ENCODE measurements at places on chromosomes 11 and 22. TPM values are rescaled to one million over a fixed set of nuclear protein-coding genes. Genes with fewer than 3 reads are reported as not detected.

DNA sequence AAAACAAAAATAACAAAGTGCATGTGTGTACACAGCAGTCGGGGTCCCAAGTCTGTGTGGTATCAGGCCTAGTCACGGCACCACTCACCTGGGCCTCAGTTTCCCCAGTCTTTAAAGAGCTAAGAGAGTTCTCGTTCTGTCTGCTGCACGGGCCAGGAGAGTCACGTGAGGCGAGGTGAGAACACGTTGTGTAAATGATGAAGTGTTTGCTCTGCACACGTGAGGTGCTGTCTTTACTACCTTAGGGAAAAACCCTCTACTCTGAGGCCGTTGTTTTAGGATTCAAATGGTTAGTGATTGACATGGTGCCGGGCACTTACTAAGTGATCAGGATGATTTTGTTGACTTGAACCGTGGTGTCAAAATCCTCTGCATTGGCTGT, 86.5 kb upstream of the PPARA start:
- no peak for DNase-seq

DNA sequence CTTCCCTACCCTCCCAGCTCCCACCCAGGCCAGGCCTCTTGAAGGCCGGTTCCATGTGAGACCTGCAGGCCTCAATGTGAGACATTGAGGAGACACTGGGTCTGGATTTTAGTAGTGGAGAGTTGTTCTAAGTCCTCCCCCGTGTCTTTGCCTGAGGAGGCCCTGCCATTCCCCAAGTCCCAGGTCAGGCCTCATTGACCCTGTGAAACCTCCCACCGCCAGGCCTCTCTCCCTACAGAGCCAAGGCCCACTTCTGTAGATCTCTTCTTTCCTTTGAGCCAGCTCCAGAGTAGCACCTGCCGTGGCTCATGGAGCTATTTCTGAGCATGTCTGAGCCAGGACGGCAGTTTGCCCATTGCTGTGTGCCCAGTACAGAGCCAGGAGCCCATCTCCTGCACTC, 1419.6 kb downstream of the TBC1D22A start:
- DNase-seq: no peak

GRCh38 chr11:111642542-111642941, 40.3 kb downstream of the SIK2 start:
- no peak for DNase-seq

- DNase-seq: no peak
These were observed 1.3 kb upstream of the SLC39A13 start for GRCh38 chr11:47406896-47407745.

GRCh38 chr22:44276041-44276440, 36.7 kb downstream of the SHISAL1 start:
- DNase-seq: no peak

GRCh38 chr22:25153961-25154666, 45.5 kb upstream of the CRYBB3 start:
- DNase-seq: peak; percentile 55

- DNase-seq: no peak
These were observed 2.3 kb downstream of the UPK3A start for GRCh38 chr22:45286854-45287551.

DNA sequence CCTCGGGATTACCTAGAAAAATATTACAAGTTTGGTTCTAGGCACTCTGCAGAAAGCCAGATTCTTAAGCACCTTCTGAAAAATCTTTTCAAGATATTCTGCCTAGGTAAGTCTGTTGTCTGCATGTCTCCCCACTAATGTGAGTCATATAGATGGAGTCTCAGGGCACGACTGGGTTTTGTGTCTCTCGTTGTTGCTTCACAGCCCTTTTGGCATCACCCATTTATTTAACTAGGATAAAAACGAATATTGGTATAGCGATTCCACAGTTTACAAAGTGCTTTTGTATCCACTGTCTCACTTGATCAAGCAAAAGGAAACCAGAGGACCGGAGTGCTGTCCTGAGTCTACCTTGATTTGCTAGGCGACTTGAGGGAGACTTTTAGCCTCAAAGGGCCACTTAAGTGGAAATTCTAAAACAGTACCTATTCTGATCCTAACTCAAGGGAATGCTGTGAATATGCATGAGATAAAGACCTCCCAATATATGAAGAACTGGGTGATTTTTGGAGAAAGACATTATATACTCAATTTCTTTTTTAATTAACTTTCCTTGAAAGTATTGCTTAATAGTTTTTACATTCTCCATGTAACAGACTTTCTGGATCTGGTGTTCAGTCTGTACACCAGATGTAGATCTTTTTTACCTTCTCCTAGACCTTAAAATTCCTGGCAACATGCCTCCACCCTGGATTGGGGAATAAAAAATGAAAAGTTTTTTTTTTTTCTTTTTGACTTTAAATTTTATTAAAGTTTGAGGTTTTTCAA, 590 bp downstream of the NNMT start:
- DNase-seq: no peak

GRCh38 chr22:25475257-25476022, 89.0 kb upstream of the GRK3 start:
- DNase-seq: peak; percentile 89

DNA sequence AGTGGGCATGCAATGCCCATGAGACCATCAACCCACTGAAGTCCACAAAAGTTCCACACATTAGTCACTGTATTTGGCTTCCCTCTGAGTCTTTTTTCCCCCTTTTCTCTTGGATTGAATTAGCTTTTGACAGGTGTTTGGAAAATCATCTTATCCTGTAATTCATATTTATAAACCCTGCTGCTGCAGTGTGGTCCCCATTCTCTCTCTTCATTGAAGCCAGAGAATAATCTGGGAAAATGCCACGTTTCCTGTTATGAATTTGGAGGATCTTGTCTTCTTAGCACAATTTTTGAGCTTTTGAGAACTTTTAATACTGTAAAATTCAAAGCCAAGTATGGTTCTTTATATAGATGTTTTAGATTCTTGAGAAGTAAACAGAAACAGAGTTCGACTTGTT, 84.8 kb downstream of the UVRAG start:
- DNase-seq: no peak

DNA sequence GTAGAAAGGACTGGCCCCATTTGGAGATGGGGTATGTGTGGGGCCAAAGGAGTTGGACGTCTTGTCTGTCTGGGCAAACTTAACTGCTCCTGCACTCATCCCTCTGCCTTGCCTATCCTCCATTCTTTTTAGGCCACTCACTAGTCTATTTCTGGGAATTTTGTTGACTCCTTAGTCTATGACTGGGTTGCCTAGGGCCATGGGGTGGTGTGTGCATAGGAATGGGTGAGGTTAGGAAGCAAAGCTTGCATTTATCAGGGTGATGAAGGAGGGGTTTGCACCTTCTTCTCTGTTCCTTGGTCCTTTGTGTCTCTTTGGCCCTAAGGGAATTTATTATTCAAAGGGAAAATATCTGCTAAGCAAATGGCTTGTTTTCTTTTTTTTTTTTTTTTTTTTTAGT, 80.9 kb upstream of the OR9Q1 start:
- no peak for DNase-seq

GRCh38 chr11:83023410-83023809, 48.3 kb downstream of the RAB30 start:
- DNase-seq: no peak

GRCh38 chr22:50004918-50005317, 7.6 kb downstream of the IL17REL start:
- no peak for DNase-seq

DNA sequence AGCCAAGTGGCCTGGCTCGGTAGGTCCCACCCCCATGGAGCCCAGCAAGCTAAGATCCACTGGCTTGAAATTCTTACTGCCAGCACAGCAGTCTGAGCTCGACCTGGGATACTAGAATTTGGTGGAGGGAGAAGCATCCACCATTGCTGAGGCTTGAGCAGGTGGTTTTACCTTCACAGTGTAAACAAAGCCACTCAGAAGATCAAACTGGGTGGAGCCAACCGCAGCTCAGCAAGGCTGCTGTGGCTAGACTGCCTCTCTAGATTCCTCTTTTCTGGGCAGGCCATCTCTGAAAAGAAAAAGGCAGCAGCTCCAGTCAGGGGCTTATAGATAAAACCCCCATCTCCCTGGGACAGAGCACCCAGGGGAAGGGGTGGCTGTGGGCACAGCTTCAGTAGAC, 22.3 kb upstream of the OR5B21 start:
- DNase-seq: no peak

- DNase-seq: no peak
These were observed 13.8 kb upstream of the PVALB start for GRCh38 chr22:36830601-36831000.

DNA sequence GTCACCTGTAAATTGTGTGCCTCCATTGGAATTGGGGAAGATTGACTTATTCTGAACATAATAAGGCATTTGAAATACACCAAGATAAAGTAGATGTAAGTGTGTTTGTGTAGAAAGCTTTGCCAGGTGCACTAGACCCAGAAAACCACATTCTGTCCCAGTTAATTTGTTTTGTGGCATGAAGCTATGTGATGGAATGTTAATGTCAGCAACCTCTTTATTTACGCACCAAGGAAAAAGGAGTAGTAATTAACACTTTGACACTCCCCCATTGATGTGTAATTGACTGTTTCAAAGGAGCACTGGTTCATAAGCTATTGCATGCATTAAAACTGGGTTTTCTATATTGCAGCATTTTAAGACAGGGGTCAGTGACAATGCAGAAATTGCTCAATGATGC, 14.3 kb downstream of the EIF3M start:
- DNase-seq: no peak

- DNase-seq: no peak
These were observed 335 bp downstream of the ZNF408 start for GRCh38 chr11:46701078-46701654.

- no peak for DNase-seq
These were observed 424.6 kb upstream of the CADM1 start for GRCh38 chr11:115928811-115929210.

- no peak for DNase-seq
These were observed 790 bp upstream of the TMEM41B start for GRCh38 chr11:9315078-9315688.

GRCh38 chr11:34492806-34493414, 20.7 kb downstream of the ELF5 start:
- peak; percentile 64 for DNase-seq

- DNase-seq: no peak
These were observed 93.0 kb downstream of the SLC1A2 start for GRCh38 chr11:35326266-35326879.

DNA sequence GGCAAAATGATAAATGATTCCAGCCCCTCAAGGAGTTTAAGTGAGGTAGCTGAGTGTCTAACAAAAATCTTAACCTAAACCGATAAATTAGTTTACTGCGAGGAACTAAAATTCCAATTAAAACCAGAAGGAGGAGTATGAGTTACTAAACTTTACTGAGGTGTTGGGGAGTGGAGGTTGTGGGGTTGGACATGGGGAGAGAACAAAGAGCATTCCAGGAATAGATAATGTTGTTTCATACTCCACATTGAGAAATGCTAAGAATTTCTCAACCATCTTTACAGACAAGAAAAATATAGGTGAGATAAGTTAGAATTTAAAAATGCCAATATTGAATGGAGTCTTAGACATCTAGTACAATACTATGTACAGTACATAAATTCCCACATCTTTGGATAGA, 488.6 kb downstream of the METTL15 start:
- no peak for DNase-seq

- no peak for DNase-seq
These were observed 43.7 kb downstream of the BSX start for GRCh38 chr11:122937983-122938382.

- DNase-seq: no peak
These were observed 20.4 kb downstream of the PSMD13 start for GRCh38 chr11:256952-257737.

- DNase-seq: no peak
These were observed 21.3 kb downstream of the OR10A6 start for GRCh38 chr11:7909585-7910285.

Gene RIMBP3B
- not detected for total RNA-seq

Gene PKP3
- total RNA-seq: 0.27 TPM

Gene UBQLN3
- not detected for total RNA-seq

Gene NRGN
- total RNA-seq: 33.5 TPM

Gene C11orf65
- not detected for total RNA-seq

Gene C11orf52
- total RNA-seq: 0.31 TPM

Gene C22orf31
- not detected for total RNA-seq

Gene MRGPRG
- not detected for total RNA-seq

Gene MMP3
- not detected for total RNA-seq

Gene TRIM49
- not detected for total RNA-seq

Gene TRIM51
- not detected for total RNA-seq
